ENCODE measurements at places on chromosomes 3 and 15. TPM values are rescaled to one million over a fixed set of nuclear protein-coding genes. Genes with fewer than 3 reads are reported as not detected.

GRCh38 chr3:186425788-186426730 lies 64.0 kb upstream of the DGKG start:
- H3K4me3 ChIP-seq, result no peak overlapping the region
- peaks cover 7% of the 10 kb centered on the region for H3K4me1 ChIP-seq
- DNase-seq, result no peak
- no peaks in the 10 kb centered on the region for H3K27me3 ChIP-seq
- H3K27ac ChIP-seq, result no peak overlapping the region

DNA sequence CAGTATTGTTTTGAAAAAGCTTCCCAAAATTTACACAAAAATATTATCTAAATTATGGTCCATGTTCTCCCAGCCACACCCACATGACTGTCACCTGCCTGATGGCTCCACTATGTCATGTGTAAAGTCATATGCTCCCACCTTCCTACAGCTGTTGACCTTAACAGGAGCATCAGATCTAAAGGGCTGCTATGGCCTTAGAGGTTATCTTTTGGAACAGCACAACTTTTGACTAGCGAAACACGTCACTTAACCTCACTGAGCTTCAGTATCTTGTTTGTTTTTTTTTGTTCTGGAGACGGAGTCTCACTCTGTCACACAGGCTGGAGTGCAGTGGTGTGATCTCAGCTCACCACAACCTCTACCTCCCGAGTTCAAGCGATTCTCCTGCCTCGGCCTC lies 64.4 kb downstream of the PRKAR2A start:
- no peaks in the 10 kb centered on the region for H3K36me3 ChIP-seq
- H3K4me3 ChIP-seq, result no peak overlapping the region
- no peak for DNase-seq
- H3K4me1 ChIP-seq, result no peaks in the 10 kb centered on the region
- no peaks in the 10 kb centered on the region for H3K27me3 ChIP-seq

DNA sequence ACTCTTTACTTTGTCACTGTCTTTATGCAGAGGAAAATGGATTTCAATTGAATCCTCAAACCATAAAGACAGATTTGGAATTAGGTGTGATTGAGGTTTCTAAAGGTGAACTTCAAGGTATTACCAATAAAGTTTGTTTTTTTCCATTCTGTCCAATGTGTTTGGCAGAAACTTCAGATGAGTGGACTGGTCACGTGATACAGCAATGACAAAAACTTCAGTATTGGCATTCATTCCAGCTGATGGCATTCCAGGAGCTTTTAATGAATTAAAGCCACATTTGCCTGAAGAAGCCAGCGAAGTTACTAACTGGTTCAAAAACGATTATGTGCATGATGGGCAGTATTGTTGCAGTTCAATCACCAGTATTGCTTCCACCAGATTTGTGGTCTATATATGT lies 4.5 kb upstream of the MASP1 start:
- H3K36me3 ChIP-seq, result no peaks in the 10 kb centered on the region
- no peaks in the 10 kb centered on the region for H3K4me1 ChIP-seq
- no peak overlapping the region for H3K27ac ChIP-seq
- H3K4me3 ChIP-seq, result no peak overlapping the region

- no peaks in the 10 kb centered on the region for H3K4me1 ChIP-seq
- H3K36me3 ChIP-seq, result no peaks in the 10 kb centered on the region
- no peaks in the 10 kb centered on the region for H3K27me3 ChIP-seq
- DNase-seq, result no peak
- H3K27ac ChIP-seq, result no peak overlapping the region
- no peak overlapping the region for H3K4me3 ChIP-seq
Measured at GRCh38 chr3:19711160-19711782, 222.7 kb downstream of the EFHB start.

DNA sequence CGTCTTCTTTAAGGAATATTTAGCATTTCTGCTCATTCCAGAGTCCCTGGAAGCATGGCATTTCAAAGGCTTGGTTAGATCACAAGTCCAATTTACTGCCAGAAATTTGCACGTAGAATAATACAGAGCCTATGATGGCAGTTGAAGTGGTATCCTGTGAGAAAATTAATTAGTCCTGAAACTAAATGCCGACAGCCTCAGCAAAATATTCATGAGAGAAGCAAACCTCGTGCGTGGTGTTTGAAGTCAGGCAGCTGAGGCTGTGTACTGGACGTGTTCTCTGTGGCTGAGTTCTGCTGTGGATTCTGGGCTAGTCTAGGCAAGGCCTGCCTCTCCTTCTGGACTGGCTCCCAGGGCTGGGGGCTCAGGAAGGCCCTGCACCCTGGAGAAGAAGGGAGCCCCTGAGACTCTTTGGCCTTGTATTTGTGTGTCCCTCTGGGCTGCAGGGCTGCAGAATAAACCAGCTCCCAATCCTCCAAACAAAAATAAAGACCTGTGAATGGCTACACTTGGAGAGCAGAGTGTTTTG lies 106.6 kb downstream of the APBA2 start:
- no peak overlapping the region for H3K4me3 ChIP-seq
- no peak overlapping the region for H3K27ac ChIP-seq
- H3K36me3 ChIP-seq, result no peaks in the 10 kb centered on the region
- no peaks in the 10 kb centered on the region for H3K4me1 ChIP-seq
- no peaks in the 10 kb centered on the region for H3K27me3 ChIP-seq

The IMPG2 gene
- not detected for total RNA-seq

Data from transverse colon (tissue), 4 donors.